ENCODE measurements at places on chromosomes 6 and 20. TPM values are rescaled to one million over a fixed set of nuclear protein-coding genes. Genes with fewer than 3 reads are reported as not detected.

The C4B gene
- 113 TPM for total RNA-seq

The SLC12A5 gene
- total RNA-seq: 84.7 TPM

DNA sequence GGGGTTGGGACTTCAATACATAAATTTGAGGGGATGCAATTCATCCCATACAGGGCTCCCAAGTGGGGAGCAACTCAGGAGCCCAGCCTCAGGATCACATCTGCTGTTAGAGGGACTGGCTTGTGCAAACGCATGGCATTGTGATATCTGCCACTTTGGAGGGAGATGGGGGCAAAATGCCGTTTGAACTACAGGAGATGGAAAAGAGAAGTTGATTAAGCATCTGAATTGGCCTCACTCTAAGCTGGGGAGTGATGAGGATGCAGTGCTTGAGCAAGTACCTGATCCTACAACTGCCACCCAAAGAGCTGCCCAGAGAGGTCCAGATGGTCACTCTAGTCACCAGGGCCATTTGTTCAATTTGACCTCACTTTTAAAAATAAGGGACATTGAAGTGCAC lies 2.0 kb downstream of the LY86 start:
- DNase-seq: no peak

DNA sequence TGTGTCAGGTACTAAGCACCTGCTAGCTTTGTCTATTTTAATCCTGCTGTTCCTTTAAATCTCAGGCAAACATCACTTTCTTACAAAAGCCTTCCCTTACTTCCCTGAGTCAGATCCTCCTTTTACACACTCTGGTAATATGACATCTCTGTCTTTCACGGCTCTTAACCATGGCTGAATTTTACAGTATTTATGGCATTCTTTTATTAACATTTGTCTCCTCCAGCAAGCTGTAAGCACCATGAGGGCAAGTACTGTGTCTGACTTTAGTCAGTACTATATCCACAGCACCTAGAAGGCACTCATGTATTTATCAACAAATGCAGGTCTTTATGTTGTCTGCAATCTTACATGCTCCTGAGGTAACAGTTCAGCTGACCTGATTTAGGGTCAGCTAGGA lies 33.7 kb upstream of the HBS1L start:
- no peak for DNase-seq

The C20orf144 gene
- total RNA-seq: not detected

GRCh38 chr6:150876598-150876997 lies 11.1 kb downstream of the MTHFD1L start:
- peak; percentile 96 for DNase-seq

DNA sequence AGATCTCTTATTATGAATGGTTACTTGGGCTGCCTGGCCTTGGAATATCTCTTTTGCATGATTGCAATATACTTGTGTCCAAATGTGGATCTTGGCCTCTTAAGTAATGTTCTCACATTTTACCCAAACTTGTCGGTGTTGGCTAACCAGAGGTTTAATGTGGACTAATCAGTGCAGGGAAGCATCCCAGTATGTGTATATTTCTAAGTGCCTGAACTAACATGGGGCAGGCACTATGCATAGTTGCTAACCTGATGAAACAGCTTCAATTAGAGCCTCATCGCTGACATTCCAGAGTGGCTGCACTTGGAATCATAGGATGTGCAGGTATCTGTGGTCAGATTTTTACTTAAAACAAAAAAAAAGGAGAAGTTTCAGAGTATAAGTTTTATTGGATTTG lies 160.0 kb downstream of the PDE7B start:
- DNase-seq: no peak

DNA sequence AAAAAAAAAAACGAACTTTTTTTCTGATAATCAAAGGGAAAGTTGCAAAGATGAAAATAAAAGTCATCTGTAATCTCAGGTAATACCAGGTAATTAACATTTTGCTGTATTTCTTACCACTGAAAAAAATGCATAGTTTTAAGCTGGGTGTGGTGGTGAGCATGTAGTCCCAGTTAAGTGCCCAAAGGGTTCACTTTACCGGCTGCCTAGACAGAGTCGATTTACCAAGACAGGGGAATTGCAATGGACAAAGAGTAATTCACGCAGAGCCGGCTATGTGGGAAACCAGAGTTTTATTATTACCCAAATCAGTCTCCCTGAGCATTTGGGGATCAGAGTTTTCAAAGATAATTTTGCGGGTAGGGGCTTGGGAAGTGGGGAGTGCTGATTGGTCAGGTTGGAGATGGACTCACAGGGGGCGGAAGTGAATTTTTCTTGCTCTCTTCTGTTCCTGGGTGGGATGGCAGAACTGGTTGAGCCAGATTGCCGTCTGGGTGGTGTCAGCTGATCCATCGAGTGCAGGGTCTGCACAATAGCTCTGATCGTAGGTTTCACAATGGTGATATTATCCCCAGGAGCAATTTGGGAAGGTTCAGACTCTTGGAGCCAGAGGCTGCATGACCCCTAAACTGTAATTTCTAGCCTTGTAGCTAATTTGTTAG lies 51.9 kb downstream of the RPF2 start:
- no peak for DNase-seq

DNA sequence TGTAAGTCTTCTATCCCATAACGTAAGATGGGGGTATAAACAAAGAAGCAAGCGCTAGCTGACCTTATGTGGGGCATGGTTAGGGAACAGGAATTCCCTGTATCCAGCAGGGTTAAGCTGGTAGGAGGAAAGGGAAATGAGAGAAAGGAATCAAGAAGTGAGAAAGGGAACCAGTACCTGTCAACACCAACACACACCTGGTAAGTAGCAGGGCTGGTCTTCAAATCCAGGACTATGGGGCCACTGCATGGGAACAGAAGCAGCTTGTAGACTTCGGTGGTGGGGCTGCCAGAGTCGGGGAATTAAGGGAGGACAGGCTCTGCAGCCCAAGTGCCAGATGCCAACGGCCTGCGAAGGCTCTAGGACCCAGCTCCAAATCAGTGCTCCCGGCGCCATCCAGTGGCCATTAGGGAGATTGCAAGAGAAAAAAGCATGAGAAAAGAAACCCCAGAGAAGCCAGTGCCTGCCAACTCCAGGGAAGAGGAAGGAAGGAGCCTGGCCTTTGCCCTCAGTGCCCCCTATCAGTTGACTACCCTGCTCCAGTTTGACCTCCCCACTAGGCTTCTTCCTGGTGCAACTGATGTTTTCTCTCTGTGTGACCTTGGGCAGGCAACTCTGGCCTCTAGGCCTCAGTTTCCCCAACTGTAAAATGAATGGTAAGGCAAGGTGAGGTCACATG lies 15.8 kb upstream of the RBPJL start:
- DNase-seq: peak; percentile 77

The SLC17A3 gene
- total RNA-seq: not detected

- DNase-seq: no peak
Observed at GRCh38 chr6:13472976-13473767, 14.2 kb downstream of the GFOD1 start.

- no peak for DNase-seq
Observed at GRCh38 chr20:54133434-54134427, 40.1 kb downstream of the CYP24A1 start.

The MRPS10 gene
- total RNA-seq: 45.3 TPM

GRCh38 chr6:146878952-146879340 lies 280.2 kb downstream of the ADGB start:
- no peak for DNase-seq

DNA sequence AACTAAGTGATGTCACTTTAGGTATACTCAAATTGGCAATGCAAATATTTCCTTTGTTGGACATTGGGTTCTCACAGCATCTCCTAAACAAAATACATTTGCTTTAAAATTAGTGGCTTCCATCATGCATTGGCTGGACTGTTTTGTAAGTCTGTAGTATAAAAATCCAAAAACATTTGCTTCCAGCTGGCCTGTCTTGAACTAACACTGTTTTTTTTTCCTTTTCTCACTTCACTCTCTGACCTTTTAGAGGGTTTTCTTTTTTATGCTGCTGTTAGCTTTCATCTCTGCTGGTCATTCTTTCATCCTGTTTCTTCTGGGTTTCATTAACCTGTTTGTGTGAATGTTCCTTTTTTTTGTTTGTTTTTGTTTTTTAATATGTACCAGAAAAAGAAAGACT lies 121.7 kb upstream of the MLIP start:
- DNase-seq: no peak

GRCh38 chr20:4332121-4332860 lies 316.9 kb upstream of the RNF24 start:
- DNase-seq: no peak

DNA sequence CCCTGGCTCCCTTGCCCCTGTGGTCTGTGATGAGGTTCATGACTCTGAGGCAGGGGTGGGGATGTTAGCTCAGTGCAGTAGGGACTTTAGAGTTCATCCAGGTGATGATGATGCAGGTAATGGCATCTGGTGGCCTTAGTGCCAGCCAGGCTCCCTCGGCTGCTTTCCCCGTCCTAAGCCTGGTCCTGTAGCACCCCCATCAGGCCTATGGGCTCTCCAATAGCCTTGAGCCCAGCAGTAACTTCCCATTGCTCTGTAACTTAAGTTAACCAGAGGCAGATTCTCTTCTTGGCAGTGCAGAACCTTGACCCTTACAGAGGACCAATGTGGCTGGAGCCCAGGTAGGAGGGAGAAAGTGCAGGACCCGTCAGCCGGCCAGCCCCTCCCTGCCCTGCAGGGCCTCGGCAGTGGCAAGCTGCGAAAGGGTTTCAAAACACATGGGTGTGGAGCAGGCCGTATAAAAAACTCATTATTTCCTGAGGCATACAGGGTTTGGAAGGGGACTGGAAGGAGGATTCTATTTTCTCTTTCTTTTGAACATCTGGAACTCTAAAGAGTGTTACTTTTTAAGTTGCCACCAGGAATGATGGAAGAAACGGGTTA lies 406.9 kb downstream of the CDH26 start:
- peak; percentile 39 for DNase-seq

The GPR6 gene
- 0.22 TPM for total RNA-seq

DNA sequence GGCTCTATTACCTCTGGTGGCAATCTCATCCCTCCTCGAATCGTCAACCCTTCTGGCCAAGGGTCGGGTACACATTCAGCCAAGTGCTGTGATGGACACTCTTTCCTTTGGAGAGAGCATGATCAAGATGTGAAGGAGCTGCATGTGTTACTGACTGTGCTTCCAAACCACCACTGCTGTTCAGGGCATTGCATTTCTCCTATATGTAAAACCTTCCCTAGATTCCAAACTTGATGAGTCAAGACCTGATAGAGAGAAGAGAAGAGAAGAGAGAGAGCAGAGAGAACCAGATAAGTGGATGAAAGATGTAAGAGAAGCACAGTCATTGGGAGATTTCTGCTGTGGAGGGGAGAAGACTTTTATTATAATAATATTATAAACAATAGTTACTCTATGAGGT lies 162.2 kb downstream of the KCNQ5 start:
- DNase-seq: no peak

DNA sequence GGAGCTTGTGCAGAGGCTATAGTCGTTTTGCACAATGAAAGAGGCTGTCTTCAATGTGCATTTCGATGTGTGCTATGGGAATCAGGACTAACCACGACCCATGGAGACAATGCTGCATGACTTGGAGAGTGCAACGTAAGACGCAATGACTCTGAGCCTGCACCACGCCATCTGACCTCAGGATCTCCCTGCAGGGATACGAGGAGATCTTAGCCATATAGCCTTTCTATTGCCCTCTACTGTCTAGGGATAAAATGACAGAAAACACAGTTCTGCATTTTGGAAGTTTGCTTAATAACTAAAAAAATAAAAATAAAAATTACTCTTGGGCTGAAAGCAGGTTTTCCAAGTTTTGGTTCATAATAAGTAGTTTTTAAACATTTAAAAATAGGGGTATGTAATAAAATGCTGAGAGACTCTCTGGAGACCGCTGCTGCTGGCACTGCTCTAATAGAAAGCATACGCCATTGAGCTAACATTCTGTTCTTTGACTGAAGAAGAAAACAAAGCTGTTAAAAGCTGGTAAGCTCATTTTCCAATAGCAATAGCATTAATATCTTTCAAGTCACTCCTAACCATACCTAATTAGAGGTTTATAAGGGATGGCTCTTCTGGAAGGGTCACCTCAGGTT lies 87.2 kb downstream of the PDE7B start:
- no peak for DNase-seq

GRCh38 chr20:42313704-42314103 lies 695.5 kb upstream of the CHD6 start:
- DNase-seq: no peak

DNA sequence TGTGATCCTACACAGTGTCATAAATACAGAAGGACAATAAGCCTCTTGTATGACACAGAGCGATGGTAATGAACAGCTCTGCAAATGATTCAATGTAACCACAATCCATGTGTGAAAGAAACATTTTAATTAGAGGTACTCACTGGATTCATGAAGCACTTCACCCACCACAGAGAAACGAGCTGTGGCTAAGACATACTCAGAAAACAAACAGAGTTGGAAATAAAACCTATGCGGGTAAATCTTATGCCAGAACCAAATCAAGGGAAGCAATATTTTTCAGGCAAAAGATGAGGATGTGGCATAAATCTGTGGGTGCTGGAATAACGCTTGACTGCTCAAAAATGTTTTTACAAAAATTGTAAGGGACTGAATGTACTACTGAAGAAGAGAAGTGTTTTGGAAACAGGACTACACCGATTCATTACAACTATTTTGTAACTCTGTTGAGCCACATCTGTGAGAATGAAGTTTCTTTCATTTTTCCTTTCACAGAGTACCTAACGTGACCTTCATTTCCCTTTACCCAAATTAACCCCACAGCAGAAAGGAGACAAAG lies 112.1 kb downstream of the WDR27 start:
- DNase-seq: no peak

Data from spinal cord (tissue), 10 donors.